ENCODE measurements at places on chromosomes 4 and X.

- no peak for DNase-seq
These were observed 141.0 kb downstream of the MAB21L2 start for GRCh38 chr4:150722908-150723362.

DNA sequence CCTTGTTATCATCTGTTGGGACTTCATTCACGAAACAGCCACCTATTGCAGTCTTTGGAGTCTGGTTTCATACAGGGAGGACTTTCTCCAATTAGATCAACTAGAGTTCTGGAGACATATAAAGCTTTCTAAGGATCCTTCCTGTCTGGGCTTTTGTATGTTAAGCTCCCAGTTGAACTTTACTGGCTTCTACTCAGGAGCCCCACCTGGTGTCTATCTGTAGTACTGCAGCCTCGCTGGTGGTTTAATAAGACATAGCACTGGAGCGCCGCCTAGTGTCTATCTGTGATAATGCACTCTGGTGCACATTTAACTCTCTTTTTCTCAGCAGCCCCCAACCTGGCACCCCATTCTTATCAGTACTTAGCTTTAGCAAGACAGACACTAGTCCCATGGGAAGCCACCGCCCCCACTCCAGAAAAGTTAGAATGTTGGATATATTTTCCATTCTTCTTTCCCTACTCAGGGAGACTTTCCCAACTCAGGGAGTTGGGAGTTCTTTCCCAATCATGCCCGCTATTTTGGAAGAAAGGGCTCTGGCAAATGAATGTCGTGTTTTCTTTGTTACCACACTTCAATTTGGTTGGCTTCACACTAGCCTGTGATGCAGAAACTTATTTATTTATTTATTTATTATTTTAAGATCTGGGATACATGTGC, 36.9 kb upstream of the SYTL4 start:
- DNase-seq = peak; percentile 70

GRCh38 chrX:65751519-65751918, 84.1 kb downstream of the MSN start:
- DNase-seq = no peak

GRCh38 chr4:128455480-128455879, 167.9 kb upstream of the PGRMC2 start:
- DNase-seq = no peak

GRCh38 chrX:101774340-101774739, 114.7 kb upstream of the ARMCX2 start:
- no peak for DNase-seq

DNA sequence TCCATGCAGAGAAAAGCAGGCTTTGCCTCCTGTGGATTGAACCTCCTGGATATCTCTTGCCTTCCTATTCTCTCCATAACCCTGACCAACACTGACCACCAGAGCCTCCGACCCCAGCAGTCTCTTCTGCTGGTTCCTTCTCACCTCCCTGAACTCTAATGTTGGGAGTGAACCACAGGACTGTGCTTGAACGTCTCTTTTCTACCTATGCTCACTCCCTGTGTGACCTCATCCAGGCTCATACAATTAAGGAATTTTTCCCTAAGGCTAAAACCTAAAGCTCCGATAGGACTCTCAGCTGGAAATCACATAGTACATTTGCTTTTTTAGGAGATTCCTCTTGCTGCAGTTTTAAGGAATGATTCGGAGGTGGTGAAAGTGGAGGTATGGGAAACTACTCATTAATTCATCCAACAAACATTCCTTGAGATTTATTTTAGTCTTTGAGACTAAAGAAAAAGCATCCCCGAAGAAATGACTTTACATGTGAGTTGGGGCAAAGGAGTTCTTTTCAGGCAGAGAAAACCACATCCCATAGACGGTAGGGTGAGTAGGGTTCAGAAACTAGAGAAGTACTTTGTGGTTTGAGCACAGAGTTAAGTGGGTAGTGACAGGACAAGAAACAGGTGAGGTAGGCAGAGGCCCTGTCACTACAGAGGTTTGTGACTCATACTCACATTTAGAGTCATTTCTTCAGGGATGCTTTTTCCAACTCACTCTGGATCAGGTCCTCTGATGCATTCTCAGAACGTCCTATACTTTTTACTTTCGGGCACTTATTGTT, 30.8 kb downstream of the NDNF start:
- no peak for DNase-seq

DNA sequence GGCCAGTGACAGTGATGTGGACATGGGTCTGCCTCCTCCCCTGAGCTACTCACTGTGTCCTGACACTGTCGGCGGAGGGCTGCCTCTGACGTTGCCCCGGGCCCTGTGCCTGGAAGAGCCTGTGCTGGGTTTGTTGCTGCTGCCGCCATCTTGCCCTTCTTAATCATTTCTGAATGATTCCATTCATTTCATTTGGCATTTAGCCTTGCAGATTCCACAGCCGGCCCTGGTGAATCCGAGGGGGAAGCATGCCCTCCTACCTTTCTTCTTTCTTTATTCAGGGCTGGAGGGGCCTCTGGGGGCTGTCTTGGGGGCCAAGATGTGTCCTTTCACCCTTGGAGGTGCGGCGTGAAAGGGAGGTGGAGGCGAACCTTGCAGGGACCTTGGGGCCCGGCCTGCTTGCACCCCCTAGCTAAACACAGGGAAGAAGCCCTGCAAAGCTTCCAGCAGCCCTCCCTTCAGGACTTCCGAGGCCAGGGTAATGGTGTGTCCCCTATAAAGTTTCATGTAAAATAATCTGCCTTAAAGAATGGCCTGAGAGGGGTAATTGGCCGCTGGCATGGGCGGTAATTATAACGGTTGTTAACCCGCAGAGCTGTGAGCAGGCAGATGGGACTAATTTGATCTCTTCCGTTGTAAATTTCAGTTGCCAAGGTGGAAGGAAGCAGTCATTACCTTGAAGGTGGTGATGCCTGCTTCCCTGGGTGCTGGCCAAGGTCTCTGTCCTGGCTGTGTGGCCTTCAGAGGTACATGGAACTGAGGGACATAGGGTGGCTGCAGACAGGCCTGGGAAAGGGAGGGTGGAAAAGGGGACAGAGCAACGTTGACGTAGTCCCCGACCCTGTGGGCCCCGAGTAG, 92.3 kb downstream of the PSAPL1 start:
- no peak for DNase-seq

- DNase-seq = no peak
These were observed 254.2 kb upstream of the NWD2 start for GRCh38 chr4:36990128-36990872.

GRCh38 chr4:6972911-6973310, 63.3 kb downstream of the TBC1D14 start:
- DNase-seq = no peak

DNA sequence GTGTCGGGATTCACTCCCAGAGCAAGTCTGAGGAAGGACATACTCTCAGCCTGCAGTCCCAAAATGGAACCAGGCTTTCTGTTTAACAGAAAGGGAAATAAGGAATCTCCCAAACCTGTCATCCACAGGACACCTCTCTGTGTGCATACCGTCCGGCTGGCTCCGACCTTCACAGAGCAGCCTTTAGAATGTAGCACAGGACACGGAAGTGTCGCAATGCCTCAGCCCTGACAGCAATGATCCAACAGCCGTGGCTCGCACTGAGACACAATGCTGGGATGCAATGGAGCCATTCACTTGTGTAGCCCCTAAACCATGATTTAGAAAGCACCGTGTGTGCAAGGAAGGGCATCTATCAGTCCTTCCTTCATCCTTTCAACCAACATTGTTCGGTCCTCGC, 15.5 kb upstream of the HELT start:
- no peak for DNase-seq

- DNase-seq = no peak
These were observed 47.0 kb downstream of the ASIC5 start for GRCh38 chr4:155819066-155819465.

DNA sequence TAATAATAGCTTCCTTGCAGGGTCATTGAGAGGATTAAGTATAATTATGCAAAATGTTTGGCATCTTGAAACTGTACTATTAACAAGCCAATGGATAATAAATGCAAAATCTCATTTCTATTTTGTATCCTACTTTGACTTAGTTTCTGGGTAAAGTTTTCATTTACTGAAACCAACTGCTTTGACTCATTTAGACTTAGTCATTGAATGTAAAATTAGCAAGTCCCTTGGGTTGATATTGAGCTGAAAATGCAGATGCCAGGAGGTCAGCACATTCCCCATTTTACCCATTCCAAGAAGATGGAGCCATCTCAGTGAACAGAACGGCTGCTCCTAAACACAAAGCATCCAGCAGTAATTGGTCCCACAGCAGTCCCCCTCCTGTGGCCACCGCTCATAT, 74.7 kb upstream of the GATB start:
- no peak for DNase-seq

DNA sequence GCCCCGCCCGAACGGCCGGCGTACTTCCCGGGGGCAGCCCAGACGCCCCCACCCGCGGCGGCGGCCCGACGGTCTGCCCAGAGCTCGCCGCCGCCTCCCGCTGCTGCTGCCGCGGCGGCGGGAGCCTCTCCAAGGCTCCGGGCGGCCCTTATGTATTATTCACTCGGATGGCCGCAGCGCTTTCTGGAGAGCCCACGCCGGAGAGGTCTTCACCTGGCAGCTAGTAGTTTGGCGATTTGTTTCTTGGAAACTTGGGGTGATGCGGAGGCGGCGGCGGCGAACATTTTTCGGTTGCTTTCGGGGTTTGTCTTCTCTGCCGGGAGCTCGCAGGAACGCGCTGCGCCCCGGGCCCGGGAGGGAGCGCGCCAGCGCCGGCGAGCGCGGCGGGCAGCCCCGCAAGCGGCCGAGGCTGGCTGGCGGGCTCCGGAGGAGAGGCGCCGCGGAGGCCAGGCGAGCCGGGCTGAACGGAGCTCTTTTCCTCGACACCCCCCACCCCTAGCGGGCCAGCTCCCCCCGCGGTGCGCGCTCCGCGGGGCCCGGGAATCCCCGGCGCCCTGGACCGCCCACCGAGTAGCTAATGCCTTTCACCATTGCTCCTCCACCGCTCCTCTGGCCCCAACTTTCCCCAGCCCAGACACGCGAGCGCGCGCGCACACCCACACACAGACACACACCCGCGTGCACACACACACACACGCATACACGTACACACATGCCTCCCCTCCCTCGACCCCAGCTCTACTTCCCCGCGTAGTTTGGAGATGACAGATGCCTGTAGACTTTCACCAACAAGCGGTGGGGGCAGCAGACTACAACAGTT, 113.5 kb downstream of the DHX15 start:
- DNase-seq = no peak

DNA sequence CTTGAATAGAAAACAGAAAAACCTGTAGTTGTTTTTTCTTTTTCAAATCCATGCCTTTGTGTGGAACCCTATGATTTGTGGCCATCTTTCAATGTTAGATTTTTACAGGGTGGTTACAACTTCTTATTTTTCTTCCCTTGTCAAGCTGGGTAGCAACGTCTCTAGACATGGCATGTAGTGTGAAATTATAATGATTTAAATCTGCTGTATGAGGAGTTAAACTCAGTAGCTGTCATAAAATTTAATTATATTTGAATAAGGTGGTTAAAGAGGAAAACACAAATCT, 78.1 kb upstream of the CBLL2 start:
- DNase-seq = no peak

DNA sequence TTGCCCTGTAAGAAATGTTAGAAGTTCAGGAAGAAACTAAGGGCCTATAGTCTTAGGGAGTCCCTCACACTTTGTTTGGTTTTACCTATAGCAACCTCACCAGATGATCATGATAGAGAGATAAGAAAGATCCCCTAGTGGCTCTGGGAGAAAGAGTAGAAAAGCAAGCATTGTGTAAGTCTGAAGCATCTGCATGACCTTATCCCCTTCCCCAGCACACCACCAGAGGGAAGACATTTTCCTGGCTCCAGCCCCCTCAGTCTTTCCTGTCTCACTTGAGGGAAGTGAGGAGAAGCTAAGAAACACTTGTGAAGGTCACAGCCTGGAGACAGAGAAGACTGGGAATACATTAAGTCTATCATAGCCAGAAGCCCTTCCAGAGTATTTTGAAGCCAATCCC, 154.0 kb downstream of the EVC2 start:
- no peak for DNase-seq

GRCh38 chrX:124030520-124030919, 69.0 kb downstream of the STAG2 start:
- no peak for DNase-seq

- DNase-seq = no peak
These were observed 139.0 kb downstream of the ADAMTS3 start for GRCh38 chr4:72430050-72430449.

GRCh38 chr4:41405464-41406112, 132.4 kb upstream of the LIMCH1 start:
- no peak for DNase-seq

GRCh38 chr4:126572264-126572663, 1060.5 kb upstream of the INTU start:
- no peak for DNase-seq

DNA sequence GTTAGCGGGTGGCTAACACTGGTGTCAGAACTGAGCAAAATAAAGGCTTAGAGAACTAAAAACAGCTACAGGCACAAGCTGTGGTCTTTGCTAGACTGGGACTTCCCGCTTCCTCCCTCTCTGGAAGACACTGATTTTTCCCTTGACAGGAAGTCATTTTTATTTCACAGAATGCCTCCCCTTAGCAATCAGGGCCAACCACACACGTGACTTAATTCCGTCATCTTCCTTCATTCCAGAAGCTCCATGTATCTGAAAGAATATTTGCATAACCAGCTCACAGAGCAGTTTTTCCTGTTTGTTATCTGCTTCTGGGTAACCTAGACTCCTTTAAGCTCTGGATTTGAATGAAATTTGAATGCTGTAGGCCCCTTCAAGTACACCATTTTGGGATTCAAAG, 327.5 kb upstream of the FRG1 start:
- no peak for DNase-seq

DNA sequence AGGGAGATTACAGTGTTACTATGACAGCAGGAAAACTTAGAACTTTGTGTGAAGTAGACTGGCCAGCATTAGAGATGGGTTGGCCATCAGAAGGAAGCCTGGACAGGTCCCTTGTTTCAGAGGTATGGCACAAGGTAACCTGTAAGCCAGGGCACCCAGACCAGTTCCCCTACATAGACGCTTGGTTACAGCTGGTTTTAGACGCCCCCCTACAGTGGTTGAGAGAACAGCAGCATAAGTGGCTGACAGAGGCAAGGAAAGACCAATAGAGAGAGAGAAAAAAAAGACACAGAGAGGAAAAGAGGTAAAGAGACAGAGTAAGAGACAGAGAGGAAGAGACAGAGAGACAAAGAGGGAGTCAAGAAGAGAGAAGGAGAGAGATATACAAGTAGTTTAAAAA, 144.5 kb downstream of the GC start:
- no peak for DNase-seq

DNA sequence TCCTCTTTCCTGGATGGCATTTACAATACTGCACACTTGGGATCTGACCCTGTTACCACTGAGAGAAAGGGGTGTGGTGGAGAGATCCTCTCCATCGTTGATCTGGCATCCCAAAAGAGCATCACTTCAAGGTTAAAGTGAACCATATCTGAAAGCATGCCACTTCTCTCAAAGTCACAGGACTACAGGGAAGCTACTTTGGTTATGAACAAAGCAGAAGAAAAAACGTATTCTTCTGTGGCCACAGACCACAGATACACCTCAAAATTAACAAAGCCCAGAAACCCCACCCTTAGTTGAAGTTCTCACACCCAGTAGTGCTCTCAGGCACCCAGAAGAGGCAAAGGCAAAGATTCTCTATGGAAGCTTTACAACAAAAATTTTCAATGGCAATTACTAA, 108.3 kb downstream of the JADE1 start:
- peak; percentile 48 for DNase-seq

GRCh38 chr4:125979950-125980349, 665.2 kb downstream of the FAT4 start:
- DNase-seq = no peak
